Aorta (tissue), 5 donors: ENCODE measurements at places on chromosomes 16 and 17.

- no peak for DNase-seq
Measured at GRCh38 chr17:43920500-43921095, 13.3 kb upstream of the MPP2 start.

DNA sequence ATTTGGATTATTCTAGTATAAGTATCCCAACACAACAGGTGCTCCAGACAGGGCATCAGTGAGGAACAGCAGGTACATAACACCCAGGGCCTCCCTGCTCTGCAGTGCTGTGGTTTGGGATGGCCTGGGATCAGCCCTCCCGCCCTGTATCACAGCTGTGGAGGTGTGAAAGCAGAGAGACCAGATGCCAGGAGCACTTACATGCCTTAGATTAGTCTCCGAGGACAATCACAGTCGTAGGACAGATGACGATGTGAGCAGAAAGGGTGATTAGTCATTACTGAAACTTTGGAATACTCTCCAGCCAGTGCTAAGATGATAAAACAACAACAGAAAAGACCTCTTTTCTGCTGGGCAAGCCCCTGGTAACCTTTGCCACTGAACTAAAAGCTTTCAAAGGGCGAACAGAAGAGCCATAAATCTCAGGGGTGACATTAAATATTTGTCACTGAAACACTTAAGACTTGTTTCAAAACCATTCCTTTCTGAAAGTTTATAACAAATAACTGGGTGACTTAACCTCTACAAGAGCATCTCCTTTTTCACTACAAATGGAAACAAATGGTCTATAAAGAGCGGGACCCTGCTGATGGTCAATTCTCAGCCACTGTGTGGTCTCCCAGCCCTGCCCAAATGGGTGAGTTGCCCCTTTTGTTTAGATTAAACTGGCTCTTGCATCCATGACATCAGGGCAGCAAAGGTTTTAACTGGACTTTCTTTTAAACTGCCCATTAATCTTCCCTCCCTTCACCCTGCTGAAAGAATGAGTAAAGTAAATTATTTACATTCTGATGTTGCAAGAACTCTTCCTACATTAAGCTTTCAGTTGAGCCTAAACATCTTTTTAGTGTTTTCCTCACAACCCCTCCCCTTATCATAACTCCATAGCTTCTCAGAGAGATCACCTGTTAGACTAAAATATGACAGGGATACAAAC lies 183.1 kb upstream of the COX10 start:
- no peak for DNase-seq

- no peak for DNase-seq
Measured at GRCh38 chr17:8125947-8126490, 2.1 kb upstream of the HES7 start.

GRCh38 chr16:53014287-53014686 lies 38.4 kb downstream of the CHD9NB start:
- DNase-seq: no peak

DNA sequence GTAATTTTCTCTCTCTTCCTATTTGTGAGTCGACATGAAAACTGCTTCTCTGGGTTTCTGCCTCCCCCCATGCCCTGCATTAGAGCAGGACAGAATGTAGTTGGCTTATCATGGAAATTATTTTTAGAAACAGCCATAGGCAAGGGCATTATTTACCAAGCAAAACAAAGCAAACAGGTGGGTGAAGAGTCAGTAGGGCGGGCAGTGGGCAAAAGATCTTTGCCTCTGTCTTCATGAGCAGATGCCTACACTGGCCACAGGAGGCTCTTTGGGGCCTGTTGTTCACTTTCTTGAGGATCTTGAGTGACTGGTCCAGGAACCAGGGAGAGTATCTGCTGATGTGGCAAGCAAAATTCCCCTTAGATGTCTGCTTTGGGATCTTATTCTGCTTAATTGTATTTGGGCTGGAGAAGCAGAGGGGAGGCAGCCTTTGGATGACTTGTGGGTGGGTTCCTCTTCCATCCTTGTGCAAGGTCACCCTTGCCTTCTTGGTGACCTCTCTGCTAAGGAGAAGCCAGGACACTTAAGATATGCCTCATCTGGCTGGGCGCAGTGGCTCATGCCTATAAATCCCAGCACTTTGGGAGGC lies 42.5 kb upstream of the CLEC19A start:
- DNase-seq: no peak

DNA sequence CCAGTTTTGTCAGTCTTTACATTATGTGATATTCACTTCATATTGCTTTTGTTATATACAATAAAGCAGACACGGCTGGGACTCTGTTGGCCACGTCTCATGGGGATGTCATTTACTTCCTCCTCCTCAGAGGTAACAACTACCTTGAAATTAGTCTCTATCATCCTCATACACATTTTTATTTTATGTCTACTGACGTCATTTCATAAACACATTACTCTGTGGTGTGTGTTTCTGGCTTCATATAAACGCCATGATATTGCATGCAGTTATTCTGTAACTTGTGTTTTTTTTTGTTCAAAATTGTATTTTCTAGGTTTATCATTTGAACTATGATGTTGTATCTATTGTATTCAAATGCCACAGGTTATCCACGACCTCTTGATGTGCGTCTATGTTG lies 13.4 kb upstream of the IRF8 start:
- no peak for DNase-seq

DNA sequence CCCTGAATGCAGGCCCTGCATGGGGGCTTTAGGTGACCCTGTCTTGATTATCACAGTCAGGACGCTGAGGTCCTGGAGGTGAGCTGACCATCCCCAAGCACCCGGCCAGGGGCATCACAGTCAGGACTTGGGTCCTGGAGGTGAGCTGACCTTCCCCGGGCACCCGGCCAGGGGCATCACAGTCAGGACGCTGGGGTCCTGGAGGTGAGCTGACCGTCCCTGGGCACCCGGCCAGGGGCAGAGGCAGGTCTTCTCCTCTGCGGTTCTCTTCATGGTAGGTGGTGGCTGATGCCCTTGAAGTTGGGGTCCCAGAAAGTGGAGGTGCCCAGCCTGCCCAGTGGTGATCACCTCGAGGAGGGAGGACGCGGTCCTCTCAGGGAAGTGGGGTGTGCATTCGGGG lies 36.2 kb upstream of the GSE1 start:
- no peak for DNase-seq

DNA sequence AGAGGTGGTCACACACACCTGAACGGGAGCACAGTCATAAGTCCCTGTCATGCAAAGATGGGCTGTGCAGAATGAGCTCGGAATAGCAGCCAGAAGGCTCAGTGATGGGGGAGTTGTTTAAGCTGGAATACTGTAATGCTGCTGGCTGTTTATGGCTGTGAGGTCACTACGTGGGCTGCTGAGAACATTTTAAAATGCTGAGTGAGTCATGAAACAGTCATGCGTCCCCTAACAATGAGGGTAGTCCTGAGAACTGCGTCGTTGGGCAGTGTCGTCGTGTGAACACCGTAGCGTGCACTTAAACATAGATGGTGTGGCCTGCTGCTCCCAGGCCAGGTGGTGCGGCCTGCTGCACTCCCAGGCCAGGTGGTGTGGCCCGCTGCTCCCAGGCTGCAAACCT lies 39.7 kb downstream of the TBCD start:
- DNase-seq: no peak

DNA sequence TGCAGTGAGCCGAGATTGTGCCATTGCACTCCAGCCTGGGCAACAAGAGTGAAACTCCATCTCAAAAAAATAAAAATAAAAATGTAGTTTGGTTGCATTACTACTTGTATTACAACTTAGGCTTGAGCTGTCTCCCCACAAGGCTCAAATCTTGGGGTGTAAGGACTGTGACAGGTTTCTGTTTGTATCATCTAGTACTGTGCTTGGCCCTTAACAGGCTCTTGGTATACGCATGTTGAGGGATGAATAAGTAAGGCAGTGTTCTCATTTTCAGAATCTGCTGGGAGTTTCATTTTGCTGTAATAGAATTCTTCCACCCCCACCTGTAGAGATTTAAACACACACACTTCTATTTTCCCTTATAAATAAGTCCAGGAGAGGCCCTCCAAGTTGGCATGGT lies 289.4 kb upstream of the EEF2KMT start:
- no peak for DNase-seq

GRCh38 chr16:47565454-47565853 lies 104.3 kb downstream of the PHKB start:
- DNase-seq: peak; percentile 82

GRCh38 chr16:15739950-15740349 lies 89.9 kb downstream of the NDE1 start:
- no peak for DNase-seq

DNA sequence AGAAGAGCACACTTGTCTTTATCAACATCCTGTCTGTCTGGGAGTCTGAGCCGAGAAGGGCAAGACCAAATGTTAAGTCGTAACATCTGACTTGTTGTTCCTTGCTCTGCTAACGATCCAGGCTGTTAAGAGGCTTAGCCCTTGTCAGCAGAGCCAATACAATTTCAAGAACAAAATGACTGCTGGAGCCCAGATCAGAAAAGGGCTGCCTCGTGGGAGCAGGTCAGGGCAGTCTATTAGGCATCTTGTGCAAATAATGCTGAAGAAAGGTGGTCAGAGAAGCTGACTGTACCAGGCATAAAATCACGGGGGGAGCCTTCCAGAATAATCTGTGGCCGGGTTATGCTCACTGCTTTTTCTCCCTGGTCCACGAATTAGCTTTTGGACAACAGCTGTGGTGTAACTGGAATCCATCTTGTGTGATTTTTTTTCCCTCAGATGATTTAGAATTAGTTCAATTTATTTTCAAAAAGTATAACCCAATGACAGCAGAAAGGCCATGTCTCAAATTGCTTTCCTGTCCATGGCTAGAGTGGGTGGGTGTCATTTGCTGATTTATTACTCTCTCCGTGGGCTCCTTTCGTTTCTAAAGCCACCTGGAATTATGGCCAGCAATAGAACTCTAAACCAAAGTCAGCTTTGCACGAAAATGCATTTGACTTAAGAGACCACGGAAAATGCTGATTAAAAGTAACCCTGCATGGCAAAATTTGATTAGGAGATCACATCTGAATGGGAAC lies 221.1 kb upstream of the HSBP1 start:
- no peak for DNase-seq

DNA sequence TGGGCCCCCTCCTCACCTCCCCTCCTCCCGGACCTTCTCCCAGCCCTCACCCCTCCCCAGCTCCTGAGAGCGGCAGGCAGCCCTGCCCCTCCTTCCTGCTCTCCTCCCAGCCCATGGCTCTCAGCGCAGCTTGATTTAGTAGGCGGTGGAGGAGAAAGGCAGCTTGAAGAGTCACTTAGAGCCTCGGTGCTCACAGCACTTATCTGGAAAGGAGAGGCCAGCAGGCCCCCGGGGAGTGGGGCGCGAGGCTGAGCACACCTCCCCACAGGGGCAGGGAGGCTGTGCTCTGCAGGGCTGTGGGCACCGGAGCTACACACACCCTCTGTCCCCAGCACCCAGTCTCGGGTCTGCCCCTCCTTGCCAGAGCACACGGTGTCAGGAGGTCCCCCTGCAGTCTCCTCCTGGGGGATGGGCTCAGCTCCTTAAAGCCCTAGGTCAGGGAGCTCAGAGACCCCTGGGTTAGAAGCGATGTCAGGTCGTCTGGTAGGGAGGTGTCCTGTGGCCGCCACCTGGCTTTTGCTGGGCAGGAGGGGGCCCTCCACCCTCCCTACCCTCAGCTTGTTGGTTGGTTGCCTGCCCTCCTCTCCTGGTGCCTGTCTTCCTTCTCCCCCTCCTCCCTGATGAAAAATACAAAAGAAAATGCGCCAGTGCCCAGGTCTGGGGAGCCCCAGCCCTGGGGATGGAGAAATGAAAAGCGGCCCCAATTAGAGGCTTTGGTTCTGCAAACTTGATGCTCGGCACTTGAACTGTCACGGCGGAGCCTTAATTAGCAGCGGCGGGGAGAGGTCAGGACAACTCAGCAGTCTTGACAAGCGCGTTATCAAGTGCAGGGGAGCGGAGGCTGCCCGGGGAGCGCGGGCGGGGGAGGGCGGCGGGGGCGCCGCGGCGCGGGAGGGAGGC lies 151.1 kb upstream of the GSE1 start:
- DNase-seq: no peak

- DNase-seq: no peak
Measured at GRCh38 chr16:86914876-86915717, 336.7 kb downstream of the FOXL1 start.

DNA sequence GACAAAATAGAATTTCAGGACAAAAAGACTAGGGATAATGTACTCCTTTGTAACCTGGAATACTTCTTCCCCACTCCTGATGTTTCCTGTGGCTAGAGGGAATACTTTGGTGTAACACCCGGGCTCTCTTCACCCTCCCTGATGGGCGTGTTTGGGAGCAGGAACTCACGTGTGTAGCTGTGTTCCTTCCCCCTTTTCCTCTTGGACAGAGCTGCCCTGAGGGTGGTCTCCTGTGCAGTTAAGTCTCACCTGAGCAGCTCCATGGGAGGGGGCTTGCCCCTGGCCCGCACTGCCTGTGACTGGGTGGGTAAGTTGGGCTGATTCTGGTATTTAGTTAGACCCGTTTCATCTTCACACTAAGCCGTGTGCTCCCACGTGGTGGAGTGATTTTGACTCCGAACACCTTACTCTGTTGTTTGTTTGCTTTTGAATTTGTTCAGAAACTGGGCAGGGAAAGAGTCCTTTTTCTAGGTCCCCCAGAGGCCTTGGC lies 87.9 kb downstream of the OR1D5 start:
- DNase-seq: no peak

DNA sequence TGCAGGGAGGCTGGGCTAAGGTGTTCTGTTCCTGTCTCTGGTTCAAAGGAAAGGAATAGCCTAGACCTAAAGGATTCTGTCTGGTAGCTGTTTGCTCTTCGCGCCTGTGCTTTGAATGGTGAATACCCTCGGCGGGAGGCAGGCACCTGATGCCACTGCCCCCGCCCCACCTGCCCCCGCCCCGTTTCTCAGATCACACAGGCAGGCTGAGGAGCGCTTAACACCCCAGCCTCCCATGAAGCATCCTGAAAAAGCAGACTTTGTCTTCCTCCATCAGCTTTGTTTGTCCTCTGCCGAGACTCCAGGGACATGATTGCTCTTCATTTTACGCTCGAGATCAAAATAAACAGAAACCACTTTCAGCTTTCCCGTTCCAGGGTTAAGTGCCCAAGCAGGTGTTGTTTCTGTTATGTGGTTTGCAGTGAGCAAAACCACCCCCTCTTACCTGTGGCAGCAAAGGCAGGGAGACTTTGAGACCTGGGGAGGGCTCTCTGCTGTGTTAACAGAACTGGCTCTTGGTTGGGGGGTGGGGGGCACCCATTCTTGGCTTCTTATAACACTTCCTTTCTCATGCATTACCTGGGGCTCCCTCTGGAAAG lies 452.1 kb downstream of the WWOX start:
- no peak for DNase-seq
